Muscle of leg (tissue), 16 donors: ENCODE measurements at places on chromosomes 3 and 15.

GRCh38 chr15:72011302-72011942 is 106.5 kb downstream of the MYO9A start:
- DNase-seq, result no peak

- DNase-seq, result peak; percentile 42
Measured at GRCh38 chr15:68334661-68335124, 57.1 kb downstream of the FEM1B start.

- peak; percentile 57 for DNase-seq
Measured at GRCh38 chr3:107988460-107989175, 102.2 kb downstream of the CD47 start.

DNA sequence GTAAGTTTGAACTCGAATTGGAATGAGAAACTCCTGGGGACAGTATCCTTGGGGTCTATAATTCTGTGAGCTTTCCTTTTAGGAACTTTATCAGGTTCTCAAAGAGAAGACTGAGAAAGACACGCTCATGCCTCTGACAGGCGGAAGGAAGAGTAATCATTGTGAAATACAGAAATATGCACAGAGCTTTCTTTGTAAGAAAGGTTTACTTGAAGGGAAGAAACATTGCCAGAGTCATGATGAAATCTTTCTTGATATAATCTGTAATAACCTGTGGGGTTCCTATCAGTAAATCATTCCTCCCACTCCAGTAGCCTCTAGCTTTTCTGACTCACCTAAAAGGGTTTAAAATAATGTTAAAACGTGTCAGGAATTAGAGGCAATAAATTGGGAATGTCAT is 83.6 kb upstream of the CCDC39 start:
- DNase-seq, result no peak

- peak; percentile 85 for DNase-seq
Measured at GRCh38 chr3:10594915-10595314, 89.5 kb upstream of the ATP2B2 start.

GRCh38 chr15:38954090-38954489 is 389.5 kb upstream of the RASGRP1 start:
- DNase-seq, result no peak

- DNase-seq, result no peak
Measured at GRCh38 chr3:195834675-195835583, 23.2 kb upstream of the MUC4 start.

- DNase-seq, result no peak
Measured at GRCh38 chr3:170050753-170051152, 13.0 kb downstream of the GPR160 start.

DNA sequence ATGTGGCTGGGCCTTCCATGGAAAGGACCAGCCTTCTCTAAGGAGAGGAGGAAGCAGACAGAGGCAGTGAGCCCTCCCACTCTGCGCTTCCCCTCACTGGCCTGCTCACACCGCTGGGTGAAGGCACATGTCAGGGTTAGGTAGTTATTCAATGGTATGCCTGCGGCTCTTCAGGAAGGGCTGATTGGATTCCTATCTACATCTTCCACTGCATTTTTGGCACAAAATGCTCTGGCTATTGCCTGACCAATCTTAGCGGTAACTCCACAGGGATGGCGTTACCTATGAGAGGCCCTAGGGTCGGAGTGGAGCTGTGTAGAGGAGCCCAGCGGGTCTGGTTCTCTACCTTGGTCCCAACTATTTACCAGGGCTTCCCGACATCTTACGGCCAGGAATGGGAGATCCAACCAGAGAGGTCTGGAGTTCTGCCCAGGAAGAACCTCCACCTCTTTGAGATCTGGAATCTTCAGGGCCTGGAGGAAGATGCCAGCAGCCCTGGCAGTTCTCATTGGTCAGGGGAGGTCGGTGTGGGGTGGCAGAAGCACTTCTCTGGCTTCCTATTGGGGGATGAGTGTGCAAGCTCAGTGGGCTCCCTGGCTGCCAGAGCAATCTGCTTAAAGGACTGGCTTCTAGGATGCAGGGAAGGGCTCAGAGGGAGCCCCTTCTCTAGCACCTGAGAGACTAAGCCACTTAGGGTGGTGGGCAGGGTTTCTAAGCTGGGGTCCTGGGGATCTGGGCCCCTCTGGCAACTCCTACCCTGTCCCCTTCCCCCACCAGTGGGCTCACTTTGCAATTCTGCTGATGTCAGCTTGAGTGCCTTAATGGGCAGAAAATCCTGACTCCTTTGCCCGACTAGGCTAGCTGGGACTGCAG is 24.3 kb downstream of the SNX33 start:
- no peak for DNase-seq

- no peak for DNase-seq
Measured at GRCh38 chr15:52496776-52497470, 31.8 kb downstream of the MYO5A start.

GRCh38 chr3:168121184-168122017 is 25.7 kb upstream of the GOLIM4 start:
- DNase-seq, result peak; percentile 94

DNA sequence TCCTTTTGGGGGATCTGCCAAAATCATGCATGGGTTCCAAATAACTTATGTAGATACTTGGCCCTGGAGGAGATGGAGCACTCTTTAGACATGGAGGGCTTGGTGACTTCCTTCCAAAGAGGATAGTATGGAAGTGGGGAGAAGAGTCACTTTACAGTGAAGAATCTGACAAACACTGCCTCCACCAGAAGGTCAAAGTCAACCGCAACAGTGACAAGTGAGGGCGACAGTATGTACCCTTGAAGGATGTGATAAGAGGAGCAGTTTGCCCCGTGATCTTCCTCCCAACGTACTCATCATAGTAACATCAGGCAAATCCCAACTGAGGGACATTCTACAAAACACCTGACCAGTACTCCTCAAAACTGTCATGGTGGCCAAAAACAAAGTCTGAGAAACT is 62.0 kb downstream of the LMCD1 start:
- DNase-seq, result no peak

- no peak for DNase-seq
Measured at GRCh38 chr3:25507811-25508210, 79.7 kb downstream of the RARB start.

DNA sequence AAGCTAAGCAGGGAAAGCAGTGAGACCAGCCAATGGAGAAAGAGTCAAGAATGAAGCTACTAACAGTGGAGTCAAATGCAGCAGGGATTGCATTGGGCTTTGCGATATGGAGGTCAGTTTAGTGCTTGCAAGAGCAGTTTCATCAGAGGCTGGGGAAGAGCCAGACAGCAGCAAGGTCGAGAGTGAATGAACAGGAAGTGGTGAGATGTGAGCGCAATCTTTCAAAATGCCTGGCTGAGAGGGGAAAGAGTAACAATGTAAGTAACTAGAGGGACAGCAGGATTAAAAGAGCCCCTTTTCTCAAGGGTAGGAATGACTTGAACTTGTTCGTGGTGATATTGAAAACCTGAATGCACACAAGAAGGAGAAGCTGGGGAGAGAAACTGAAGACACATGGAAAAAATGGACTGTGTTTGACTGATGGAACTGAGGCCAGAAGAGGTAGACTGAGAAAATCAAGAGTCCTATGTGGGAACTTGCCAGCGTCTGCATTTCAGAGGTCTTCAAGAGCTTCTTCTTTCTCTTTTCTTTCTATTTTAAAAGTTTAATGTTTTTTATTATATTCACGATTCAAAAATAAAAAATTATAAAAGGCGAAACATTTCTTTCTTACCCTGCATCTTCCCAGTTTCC is 30.6 kb upstream of the GPR160 start:
- DNase-seq, result peak; percentile 20

- no peak for DNase-seq
Measured at GRCh38 chr3:112001526-112001925, 2.8 kb downstream of the TAGLN3 start.

GRCh38 chr15:99508852-99509251 is 56.9 kb upstream of the MEF2A start:
- DNase-seq, result no peak

DNA sequence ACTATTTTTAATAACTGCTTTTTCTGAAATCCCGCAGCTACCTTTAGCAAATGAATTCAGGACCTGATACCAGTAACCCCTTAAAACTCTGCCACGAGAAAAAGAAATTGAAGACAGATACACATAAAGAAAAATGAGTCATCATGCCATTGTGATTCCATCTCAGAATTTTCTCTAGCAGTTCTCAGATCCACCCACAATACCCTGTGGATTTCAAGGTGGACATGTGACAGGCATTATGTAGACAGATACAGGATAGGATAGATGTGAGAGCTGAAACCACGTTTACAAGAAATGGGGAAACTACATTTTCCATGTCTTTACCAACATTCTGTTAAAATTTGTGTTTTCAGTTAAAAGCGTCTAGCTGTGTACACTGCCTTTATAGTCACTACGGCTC is 291.9 kb upstream of the NR2F2 start:
- DNase-seq, result no peak

DNA sequence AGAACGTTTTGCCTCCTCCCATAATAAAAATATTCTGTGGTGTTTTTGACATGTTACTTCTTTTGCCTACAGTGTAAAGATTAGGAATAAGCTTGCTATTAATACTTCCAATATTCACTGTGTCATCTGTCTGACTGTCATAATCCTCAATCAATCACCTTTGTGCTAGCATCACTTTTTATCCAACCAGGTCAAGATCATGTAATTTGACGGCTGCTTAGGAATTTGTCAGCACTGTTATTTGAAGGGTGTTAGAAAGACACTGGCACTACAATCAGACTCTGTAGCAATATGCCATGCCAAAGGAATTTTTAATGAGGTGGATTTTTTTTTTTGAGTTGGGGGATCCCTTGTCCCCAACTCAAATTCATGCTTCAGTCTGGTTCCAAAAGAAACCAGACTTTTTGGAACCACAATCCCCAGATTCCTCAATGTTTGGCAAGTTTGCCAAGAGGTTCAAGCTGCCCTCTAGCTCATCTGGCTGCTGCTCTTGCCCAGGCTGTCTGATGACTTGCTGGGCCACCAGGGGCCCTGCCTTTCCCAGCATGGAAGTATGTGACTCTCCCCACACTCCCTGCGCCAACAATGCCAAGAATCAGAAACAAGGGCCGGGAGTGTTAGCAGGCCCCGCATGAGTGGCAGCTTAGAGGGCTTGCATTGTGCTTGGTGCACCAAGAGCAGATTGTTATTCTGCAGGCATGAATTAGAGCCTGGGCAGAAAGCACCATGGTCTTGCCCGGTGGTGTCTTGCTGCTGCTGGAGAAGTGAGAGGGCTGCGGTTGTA is 58.6 kb upstream of the TSC22D2 start:
- peak; percentile 72 for DNase-seq

DNA sequence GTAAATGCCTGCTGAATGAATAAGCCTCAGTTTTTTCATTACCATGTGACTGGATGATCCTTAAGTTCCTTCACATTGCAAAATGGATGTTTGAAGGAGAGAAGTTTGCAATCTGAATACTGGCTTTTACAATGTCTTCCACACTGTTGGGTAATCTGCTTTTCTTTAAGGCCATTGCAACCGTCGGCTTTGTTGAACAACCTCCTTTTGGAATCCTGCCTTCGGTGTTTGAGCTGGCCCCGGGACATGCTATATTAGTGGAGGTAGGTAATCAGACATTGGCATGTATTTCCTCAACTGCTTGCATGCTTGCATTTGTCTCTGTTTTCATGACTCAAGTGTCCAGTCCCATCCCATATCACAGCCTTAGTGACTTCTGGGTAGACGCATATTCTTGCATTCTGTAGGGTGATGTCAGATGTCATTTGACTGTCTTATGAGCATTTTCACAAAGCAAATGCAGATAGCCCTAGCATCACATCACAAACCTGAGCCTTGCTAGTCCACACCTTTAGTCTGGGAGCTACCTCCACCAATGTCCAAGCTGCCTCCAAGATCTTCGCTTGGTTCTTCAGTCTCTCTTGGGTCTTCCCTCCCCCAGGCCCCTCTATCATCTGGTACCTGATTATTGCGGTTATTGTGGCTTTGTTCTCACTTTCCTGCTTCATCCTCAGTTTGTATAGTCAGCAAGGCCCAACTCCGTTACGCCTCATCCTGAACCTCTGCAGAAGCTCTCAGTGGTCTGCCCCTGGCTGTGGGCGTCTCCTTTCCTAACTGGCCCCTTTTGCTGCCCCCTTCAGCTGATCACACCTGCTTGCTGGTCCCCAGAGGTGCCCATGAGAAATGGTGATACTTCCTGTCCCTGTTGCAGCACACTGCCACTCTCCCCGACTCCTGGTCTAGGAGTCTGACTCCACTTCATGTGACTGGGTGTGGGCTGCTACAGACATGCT is 48.5 kb downstream of the ACAA1 start:
- DNase-seq, result no peak

- no peak for DNase-seq
Measured at GRCh38 chr3:21668012-21668411, 83.0 kb downstream of the ZNF385D start.

- DNase-seq, result no peak
Measured at GRCh38 chr3:45253316-45253715, 27.2 kb upstream of the TMEM158 start.

GRCh38 chr3:51397392-51397791 is 6.3 kb downstream of the RBM15B start:
- no peak for DNase-seq

GRCh38 chr3:37255990-37256308 is 81.6 kb upstream of the LRRFIP2 start:
- DNase-seq, result no peak

DNA sequence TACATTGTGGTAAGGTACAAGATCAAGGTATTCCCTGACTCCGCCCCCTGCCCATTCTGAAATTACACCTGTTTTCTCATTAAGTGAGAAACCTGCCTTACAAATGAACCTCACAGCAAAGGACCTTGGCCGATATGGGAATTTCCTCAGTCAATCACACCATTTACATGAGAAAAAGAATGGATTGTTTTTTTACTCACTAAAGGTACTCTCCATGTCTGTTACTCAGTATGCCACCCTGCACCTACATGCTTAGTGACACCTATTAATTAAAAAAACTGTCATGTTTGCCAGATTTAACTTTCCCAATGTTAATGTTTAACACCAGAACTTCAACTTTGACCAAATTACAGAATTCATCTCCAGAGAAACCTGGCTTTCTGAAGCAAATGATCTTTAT is 62.0 kb downstream of the ESYT3 start:
- no peak for DNase-seq

DNA sequence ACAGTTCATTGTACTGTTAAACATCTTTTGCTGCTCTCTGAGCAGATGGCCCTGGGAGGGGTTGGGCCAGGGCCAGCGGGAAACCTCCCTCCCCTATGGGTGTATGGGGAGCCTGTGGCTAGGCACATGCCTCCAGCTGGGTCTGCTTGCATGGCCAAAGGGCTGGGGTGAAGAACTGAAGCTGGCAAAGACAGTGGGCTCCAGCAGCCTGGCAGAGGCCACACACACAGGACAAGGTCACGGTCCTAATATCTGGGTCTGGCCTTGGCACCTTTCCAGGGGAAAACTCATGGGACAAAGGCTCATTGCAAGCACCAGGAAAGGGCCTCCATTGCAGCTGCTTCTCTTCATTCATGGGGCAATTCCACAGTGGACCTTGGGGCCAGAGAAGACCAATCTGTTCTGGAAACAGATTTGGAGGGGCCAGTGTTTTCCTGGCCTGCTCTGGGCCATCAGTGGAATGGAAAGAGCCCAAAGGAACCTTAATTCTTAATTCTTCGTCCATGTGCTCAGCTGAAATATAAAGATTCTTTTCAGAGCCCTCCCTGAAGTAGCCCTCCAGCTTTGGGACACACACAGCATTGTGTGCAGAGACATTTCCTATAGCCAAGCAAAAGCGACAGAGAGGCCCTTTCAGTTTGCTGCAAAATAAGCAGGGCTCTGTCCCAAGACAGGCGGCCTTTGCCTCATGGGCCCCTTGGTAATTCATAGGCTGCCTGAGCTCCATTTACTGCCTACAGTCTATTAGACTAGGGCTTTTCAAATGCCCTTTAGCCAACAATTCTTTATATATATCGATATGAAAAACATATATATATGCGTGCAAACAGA is 11.3 kb upstream of the LIMD1 start:
- DNase-seq, result peak; percentile 97

GRCh38 chr3:71873093-71873611 is 88.2 kb upstream of the PROK2 start:
- no peak for DNase-seq

GRCh38 chr15:49876401-49877038 is 242.5 kb downstream of the ATP8B4 start:
- DNase-seq, result peak; percentile 80
